ENCODE measurements at places on chromosomes 5 and 9.

DNA sequence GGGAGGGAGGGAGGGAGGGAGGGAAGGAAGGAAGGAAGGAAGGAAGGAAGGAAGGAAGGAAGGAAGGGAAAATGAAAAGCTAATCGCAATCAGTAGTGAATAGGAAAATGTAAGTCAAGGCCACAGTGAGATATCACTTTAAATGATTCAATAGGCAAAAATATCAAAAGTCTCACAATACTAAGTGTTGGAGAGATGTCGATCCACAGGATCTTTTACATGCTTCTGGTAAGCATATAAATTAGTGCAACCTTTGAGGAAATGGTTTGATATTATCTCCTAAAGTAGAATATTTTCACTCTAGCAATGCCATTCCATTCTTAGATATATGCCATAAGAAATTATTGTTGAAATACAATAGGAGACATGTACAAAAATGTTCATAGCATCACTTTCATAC, 58.4 kb downstream of the FRMD3 start:
- DNase-seq, result no peak

GRCh38 chr9:77965445-77966123, 66.0 kb downstream of the GNAQ start:
- DNase-seq, result no peak

DNA sequence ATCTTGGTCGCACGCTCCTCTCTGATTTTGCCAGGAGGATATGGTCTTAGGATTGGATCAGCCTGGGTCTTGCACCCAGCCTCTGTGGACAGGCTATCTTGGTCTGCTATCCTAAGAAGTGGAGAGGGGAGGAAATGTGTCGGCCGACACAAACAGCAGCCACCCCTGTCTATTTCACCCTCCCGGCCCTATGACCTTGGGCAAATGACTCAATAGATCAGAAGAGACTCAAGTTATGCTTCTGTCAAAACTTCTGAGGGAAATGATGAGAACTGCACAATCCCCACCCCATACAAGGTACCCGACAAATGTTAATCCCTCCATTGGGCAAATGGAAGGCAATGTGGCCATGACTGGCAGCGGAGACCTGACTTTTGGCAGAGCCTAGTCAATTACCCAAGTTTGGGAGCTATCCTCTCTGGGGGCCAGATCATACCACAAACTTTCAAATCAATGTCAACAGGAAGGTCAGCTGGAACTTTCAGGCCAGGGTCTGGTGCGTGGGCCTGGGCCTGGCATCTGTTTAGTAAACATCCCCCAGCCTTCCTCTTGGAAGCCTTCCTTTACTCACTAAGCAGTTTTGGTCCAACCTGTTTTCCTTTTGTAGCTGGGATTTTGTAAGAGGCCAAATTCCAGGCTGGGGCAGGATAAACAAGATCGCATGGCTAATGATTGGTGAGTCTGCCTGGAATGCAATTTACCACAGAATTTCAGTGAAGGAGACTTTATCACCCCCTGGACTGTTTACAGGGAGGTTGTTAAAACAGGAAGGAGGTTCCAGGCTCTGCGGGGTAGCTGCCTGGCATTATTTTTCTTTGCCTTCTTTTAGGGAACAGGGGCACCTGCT, 64.2 kb upstream of the CPEB4 start:
- no peak for DNase-seq

GRCh38 chr5:10145923-10146401, 103.7 kb downstream of the ATPSCKMT start:
- DNase-seq, result no peak

DNA sequence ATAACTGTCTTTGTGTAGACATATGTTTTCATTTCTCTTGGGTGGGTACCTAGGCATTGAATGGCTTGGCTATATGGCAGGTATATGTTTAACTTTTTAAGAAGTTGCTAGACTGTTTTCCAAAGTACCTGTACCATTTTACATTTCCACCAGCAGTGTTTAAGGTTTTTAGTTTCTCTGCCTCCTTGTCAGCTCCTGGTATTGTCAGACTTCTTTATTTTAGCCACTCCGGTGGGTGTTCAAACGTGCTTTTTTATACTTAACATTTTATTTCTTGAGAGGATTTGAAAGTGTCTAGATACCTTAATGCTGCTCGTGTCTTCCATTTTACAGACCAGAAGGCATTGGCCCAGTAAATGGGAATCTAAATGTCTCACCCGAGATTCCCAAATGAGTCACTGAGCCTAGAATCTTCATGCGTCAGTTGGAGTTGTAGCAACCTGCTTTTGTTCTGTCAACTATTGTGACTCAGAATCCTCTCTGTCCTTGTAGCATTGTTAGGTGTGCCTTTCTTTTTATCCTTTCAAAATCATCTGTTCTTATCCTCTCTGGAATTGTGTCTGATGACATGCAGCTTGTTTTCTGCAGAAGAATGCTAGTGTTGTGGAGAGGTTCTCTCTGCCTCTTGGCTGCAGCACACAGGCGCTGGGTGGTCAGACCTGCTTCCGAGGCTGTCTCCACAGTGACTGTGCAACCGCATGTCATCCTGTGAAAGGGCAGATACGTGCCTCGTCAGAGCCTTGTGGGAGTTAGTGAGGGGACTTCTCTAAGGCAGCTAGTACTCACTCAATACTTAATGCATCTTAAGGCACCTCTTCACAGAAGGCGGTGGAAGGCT, 291.8 kb downstream of the AOPEP start:
- no peak for DNase-seq

- no peak for DNase-seq
These were observed 21.9 kb downstream of the GABRA6 start for GRCh38 chr5:161707382-161707781.

DNA sequence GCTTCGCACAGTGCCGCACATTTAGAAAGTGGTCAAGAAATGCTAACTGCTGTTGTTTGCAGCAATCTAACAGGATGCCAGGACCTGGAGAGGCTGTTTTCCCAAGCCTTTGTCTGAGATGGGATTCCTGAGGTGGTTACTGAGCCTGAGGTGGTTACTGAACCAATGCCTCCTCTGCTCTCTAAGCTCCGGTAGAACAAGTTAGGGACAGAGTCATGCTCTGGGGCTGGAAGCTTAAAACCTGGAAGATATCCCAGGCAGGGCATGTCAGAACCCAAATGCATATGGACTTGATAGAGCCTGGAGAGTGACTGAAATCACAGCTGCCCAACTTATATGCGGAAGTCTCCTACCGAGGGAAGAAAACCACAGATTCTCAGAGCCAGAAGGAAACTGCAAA, 46.5 kb upstream of the FAT2 start:
- no peak for DNase-seq

GRCh38 chr9:136541179-136541578, 4.7 kb downstream of the NOTCH1 start:
- no peak for DNase-seq

DNA sequence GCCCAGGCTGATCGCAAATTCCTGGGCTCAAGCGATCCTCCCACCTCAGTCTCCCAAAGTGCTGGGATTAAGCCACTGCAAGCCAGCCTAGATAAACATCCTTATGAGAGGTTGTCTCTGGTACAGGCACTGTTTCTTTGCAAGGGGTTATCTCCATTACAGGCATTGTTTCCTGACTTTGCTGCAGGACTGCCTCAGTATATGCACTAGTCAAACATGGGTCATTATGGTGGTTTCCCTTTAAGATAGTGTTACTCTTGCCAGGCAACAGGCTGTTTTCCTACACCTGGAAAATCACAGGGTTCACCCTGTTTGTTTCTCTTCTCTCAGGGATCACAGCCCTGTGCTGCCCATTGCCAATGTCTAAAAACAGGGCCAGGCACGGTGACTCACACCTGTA, 7.8 kb upstream of the CLTB start:
- no peak for DNase-seq

- no peak for DNase-seq
These were observed 12.8 kb downstream of the FAM81B start for GRCh38 chr5:95403996-95404395.

- no peak for DNase-seq
These were observed 59.3 kb downstream of the DPYSL3 start for GRCh38 chr5:147450606-147451005.

GRCh38 chr5:58090704-58091103, 369.2 kb downstream of the PLK2 start:
- DNase-seq, result no peak

GRCh38 chr9:32378496-32378895, 5.9 kb upstream of the ACO1 start:
- DNase-seq, result no peak

DNA sequence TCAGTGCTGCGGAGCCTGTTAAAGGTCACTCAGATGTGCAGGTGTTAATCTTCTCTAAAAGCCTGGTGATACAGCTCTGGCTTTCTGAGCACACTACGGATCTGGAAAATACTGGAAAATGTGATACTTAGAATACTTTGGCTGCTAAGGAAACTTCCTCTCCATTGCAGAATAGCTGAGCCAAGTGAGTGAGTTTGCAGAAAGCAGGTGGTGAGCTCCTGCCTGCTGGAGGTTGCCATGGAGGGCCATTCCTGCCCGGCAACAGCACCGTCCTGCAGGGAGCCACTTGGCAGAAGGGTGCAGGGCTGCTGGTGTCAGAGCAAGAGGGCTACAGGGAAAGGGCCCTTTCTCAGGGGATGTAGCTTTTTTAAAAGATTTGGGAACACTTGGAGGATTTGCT, 40.7 kb downstream of the SECISBP2 start:
- peak; percentile 57 for DNase-seq

- DNase-seq, result no peak
These were observed 28.0 kb downstream of the GLT6D1 start for GRCh38 chr9:135611142-135611874.

GRCh38 chr9:88462191-88462590, 72.8 kb upstream of the NXNL2 start:
- DNase-seq, result no peak

- no peak for DNase-seq
These were observed 10.6 kb downstream of the FOXB2 start for GRCh38 chr9:77030045-77030444.

- DNase-seq, result no peak
These were observed 23.4 kb downstream of the UBE2R2 start for GRCh38 chr9:33840381-33840780.

DNA sequence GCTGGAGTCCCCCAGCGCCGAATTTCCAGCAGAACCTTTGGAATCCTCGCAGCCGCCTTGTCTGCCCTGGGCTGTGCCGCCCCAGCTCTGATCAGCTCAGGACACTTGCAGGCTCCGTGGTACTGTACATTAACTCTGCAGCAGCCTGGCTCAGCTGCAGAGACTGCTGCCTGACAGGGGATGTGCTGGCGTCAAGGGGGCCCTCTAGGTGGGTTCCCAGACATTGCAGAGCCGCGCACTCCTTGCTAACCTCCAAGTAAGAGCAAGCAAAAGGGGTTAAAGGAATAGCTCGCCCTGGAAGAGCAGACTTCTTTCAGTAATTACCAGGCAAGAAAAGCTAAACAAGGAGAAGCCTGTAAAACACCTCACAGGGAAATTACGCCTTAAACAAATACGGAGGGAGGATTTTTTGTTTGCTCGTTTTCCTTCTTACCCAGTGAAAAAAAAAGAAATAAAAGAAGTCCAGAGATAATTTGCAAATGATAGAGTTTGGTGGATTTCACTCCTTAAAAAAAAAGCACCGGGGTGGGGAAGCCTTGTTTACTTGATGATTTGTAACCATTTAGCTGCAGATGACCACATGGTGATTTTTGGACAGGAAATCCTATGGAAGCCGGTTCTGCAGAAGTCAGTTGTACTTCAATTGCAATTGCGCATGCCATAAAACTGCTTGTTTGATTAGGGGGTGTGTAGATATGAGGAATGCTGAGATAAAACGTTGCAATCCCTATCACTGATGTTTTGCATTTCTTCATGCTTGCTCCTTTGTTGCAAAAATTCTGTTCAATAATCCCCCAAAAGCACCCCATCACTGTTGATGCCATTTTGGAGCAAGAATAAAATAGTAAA, 305.8 kb downstream of the PDE4D start:
- DNase-seq, result peak; percentile 80

GRCh38 chr5:71899865-71900342, 180.8 kb downstream of the CARTPT start:
- no peak for DNase-seq

GRCh38 chr9:119792242-119792641, 423.0 kb upstream of the BRINP1 start:
- DNase-seq, result no peak

- DNase-seq, result no peak
These were observed 78.2 kb downstream of the ANKRD55 start for GRCh38 chr5:56154732-56155484.

- DNase-seq, result no peak
These were observed 22.9 kb upstream of the ACTBL2 start for GRCh38 chr5:57505272-57506200.

GRCh38 chr9:136662656-136663581, at the start of gene EGFL7:
EGFL7 (plus strand) TSS chr9:136662916; CDS start chr9:136668283, 5,367 bp downstream.
- DNase-seq, result no peak

DNA sequence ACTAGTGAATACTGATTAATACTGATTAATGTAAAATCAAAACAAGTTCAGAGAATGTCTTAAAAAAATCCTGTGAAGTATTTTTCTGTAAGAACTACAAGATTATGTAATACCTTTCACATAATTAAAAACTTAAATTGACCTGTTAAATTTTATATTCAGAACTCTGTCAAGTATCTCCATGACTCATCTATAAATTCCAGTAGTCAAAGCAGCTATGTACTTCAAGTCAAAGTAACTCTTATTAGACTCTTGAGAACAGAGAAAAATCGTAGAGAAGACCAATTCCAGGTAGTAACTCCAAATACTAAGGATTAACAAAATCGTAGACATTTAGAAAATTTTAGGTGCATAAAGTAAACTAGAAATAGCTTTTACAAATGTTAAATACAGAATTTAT, 77.1 kb downstream of the HOMER1 start:
- no peak for DNase-seq

DNA sequence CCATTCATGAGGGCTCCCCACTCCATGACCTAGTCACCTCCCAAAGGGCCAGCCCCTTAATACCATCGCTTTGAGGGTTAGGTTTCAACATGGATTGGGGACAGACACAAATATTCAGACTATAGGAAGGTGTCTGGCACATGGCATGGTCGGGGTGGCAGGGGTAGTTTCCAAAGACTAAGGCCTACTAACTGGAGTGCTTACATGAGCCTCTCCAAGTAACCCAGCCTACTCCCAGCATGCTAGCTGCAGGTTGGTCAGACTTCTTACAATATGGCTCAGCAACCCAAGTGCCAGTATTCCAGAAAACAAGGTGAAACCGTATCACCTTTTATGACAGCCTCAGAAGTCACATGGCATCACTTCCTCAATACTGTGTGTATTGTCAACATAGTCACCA, 19.9 kb upstream of the OTULINL start:
- no peak for DNase-seq

- no peak for DNase-seq
These were observed 55.6 kb downstream of the CMYA5 start for GRCh38 chr5:79745255-79745654.
